ENCODE measurements at places on chromosomes 6 and 20. TPM values are rescaled to one million over a fixed set of nuclear protein-coding genes. Genes with fewer than 3 reads are reported as not detected.

DNA sequence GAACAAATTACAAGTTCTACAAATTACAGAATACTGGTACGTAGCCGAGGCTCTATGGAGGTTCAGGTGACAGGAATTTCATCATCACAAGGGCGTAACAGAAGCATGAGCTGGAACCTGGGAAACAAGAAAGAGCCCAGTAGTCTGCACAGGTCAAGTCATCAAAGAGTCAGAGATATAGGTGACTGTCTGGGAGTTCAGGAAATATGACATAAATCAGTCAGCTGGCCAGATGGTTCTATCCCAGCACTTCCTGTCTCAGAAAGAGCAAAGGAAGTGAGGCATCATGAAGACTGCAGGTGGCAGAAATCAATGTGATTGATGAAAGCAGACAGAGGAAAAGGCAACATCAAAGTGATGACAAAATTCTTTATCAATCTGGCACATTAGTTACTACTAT lies 23.3 kb downstream of the MYCT1 start:
- H3K36me3 ChIP-seq = no peaks in the 10 kb centered on the region
- no peak overlapping the region for H3K4me3 ChIP-seq
- H3K27ac ChIP-seq = no peak overlapping the region
- DNase-seq = no peak

TUBB2B gene
- total RNA-seq = not detected

- H3K4me3 ChIP-seq = no peak overlapping the region
- H3K36me3 ChIP-seq = no peaks in the 10 kb centered on the region
- H3K27ac ChIP-seq = no peak overlapping the region
- H3K4me1 ChIP-seq = no peaks in the 10 kb centered on the region
- DNase-seq = no peak
These were observed 34.9 kb upstream of the THBS2 start for GRCh38 chr6:169288591-169288990.

SLCO4A1 gene
- total RNA-seq = 0.97 TPM

- DNase-seq = no peak
- no peaks in the 10 kb centered on the region for H3K36me3 ChIP-seq
- no peak overlapping the region for H3K4me3 ChIP-seq
- no peaks in the 10 kb centered on the region for H3K4me1 ChIP-seq
These were observed 13.1 kb downstream of the CD93 start for GRCh38 chr20:23072892-23073586.

GRCh38 chr6:53352360-53352759 lies 3.6 kb upstream of the ELOVL5 start:
- no peak for DNase-seq
- H3K4me3 ChIP-seq = no peak overlapping the region
- no peaks in the 10 kb centered on the region for H3K27me3 ChIP-seq
- H3K27ac ChIP-seq = no peak overlapping the region

DNA sequence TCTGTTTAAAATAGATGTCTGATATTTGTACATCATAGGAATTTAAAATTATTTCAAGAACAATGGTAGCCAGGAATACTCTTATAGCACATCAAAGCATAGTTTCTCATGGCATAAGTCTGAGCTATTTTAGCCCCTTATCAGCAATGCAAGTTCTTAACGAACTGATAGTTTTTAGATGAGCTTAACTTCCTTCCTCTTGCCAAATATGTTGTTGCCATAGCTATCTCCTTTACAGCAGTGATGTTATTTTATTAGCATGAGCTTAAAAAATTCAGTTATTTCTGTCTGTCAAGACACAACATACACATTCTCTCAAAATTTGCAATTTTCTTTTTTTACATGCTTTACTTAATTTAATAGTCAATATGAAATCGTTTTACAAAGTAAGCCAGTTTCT lies 867.2 kb downstream of the PHF3 start:
- no peaks in the 10 kb centered on the region for H3K36me3 ChIP-seq
- DNase-seq = no peak
- no peaks in the 10 kb centered on the region for H3K27me3 ChIP-seq
- H3K4me3 ChIP-seq = no peak overlapping the region

LPA gene
- not detected for total RNA-seq

TMEM239 gene
- not detected for total RNA-seq

- H3K4me1 ChIP-seq = no peaks in the 10 kb centered on the region
- H3K27ac ChIP-seq = no peak overlapping the region
- no peaks in the 10 kb centered on the region for H3K27me3 ChIP-seq
- DNase-seq = no peak
- H3K36me3 ChIP-seq = no peaks in the 10 kb centered on the region
These were observed 507.3 kb upstream of the ARID1B start for GRCh38 chr6:156269751-156270369.

EGFL8 gene
- total RNA-seq = 16.6 TPM

DNA sequence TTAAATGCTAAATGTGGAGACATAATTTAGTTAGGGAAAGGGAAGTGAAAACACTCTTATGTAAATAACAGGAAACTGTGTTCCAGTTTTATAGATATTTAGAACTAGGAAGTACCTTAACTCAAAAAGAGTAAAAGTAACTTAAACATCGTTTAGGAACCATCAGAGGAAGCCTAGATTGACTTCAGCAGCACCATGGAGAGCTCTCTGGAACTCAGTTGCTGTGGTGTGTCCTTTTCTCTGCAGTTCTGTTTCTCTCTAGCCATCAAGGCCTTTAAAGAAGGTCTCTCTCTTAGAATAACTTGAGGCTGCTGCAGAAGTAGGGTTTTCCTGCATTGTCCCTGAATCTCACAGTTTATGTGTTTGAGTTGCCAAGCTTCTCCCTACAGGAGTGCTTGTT lies 26.9 kb downstream of the CLVS2 start:
- no peak overlapping the region for H3K27ac ChIP-seq
- no peaks in the 10 kb centered on the region for H3K36me3 ChIP-seq
- H3K4me1 ChIP-seq = no peaks in the 10 kb centered on the region
- H3K4me3 ChIP-seq = no peak overlapping the region

DNA sequence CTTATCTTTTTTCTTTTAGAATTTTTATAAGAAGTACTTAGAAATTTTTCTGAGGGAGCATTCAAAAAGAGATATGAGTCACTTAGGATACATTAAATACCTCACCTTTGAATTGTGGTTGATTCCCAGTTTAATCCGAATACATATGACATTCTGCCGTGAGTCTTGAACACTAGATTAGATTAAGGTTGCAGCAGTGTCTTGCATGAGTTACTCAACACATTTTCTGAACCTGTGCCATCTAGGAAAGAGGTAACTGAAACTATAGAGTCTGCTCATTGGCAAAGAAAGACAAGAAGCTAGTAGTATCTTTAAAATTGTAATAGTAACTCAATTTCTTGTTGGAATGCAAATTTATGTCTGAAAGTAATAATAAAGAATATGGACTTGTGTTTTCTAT lies 14.9 kb downstream of the PEX3 start:
- H3K4me1 ChIP-seq = no peaks in the 10 kb centered on the region
- H3K27ac ChIP-seq = no peak overlapping the region
- peaks cover 6% of the 10 kb centered on the region for H3K36me3 ChIP-seq
- no peaks in the 10 kb centered on the region for H3K27me3 ChIP-seq

FUT9 gene
- not detected for total RNA-seq

DNA sequence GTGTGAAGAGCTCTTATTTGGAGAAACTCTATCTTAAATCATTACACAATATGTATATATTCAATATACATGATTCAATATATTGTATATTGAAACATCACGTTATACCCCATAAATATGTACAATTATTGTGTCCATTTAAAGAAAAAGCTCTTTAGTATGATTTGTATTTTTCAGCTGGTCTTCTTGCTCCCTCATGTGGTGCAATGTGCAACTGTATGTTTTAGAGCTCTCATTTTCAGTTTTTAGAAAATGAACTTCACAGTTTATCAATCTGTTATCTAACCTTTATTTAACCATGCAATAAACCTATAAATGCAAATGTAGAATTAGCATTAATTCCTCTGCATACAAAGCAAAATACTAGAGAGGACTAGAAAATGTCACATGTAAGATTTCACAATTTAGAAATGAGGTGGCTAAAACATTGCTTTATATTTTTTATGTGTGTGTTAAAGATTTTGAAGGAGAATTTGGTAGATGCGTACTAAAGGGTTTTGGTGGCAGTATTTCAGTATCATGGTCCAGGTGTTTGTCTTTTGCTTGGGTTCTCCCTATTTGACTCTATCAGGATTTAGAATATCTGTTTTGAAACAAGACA lies 167.1 kb downstream of the PHF3 start:
- H3K27me3 ChIP-seq = no peaks in the 10 kb centered on the region
- H3K27ac ChIP-seq = no peak overlapping the region
- H3K4me1 ChIP-seq = no peaks in the 10 kb centered on the region
- H3K36me3 ChIP-seq = no peaks in the 10 kb centered on the region
- no peak overlapping the region for H3K4me3 ChIP-seq

- no peak for DNase-seq
- peaks cover 61% of the 10 kb centered on the region for H3K27me3 ChIP-seq
- no peak overlapping the region for H3K27ac ChIP-seq
- no peak overlapping the region for H3K4me3 ChIP-seq
- H3K36me3 ChIP-seq = no peaks in the 10 kb centered on the region
These were observed 16.6 kb downstream of the POM121L2 start for GRCh38 chr6:27295301-27296079.

- H3K27me3 ChIP-seq = no peaks in the 10 kb centered on the region
- DNase-seq = no peak
- no peak overlapping the region for H3K27ac ChIP-seq
- no peaks in the 10 kb centered on the region for H3K4me1 ChIP-seq
- no peaks in the 10 kb centered on the region for H3K36me3 ChIP-seq
These were observed 109.0 kb upstream of the COL21A1 start for GRCh38 chr6:56356426-56356825.

GRCh38 chr6:165266191-165266590 lies 43.2 kb downstream of the C6orf118 start:
- H3K4me3 ChIP-seq = no peak overlapping the region
- no peaks in the 10 kb centered on the region for H3K36me3 ChIP-seq
- no peak for DNase-seq
- H3K27me3 ChIP-seq = no peaks in the 10 kb centered on the region

Measured in CD4-positive, alpha-beta memory T cell (primary cell).